ENCODE measurements at places on chromosomes 12 and 14.
A peak's percentile ranks its signal among the peaks of the same experiment; 100 is the strongest.

GRCh38 chr12:76486011-76486410 is 73.6 kb downstream of the OSBPL8 start:
- no peak for DNase-seq

GRCh38 chr12:117294189-117294603 is 67.2 kb downstream of the NOS1 start:
- DNase-seq: peak; percentile 98

GRCh38 chr14:98724734-98725133 is 547.3 kb downstream of the BCL11B start:
- DNase-seq: no peak

DNA sequence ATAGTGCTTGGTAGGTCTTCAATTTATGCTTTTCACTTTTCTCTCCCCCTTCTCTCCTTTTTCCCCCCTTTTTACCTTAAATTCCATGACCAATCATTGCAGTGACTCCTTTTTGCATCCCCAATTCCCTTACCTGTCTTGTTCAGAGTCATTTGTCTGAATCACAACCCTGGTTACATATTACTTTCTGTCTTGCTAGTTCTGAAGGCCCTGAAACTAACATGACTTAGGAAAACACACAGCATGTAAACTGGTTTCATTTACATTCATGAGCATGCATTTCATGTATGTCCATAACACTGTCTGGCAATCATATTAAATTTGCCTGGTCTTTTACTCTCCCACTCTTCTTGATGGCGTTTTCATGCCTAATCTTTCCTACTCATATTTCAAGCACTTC is 20.3 kb upstream of the FOXG1 start:
- no peak for DNase-seq

- no peak for DNase-seq
Observed at GRCh38 chr12:79881351-79881750, 53.5 kb downstream of the PPP1R12A start.

DNA sequence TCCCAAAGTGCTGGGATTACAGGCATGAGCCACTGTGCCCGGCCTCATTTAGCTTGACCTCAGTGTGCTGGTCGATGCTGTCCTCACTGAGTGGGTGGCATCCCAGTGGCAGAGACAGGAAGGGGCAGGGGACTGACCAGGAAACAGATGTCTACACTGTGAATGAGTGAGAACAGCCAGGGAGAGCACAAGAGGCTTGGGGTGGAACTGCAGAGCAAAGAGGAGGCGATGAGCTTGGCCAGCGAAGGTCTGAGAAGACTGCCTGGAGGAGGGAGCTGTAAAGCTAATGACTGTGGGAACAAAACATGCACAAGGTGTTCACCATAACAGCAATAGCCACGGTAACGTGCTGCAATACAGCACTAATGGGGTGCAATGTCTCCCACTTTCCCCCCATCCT is 57.2 kb upstream of the BEGAIN start:
- DNase-seq: no peak

DNA sequence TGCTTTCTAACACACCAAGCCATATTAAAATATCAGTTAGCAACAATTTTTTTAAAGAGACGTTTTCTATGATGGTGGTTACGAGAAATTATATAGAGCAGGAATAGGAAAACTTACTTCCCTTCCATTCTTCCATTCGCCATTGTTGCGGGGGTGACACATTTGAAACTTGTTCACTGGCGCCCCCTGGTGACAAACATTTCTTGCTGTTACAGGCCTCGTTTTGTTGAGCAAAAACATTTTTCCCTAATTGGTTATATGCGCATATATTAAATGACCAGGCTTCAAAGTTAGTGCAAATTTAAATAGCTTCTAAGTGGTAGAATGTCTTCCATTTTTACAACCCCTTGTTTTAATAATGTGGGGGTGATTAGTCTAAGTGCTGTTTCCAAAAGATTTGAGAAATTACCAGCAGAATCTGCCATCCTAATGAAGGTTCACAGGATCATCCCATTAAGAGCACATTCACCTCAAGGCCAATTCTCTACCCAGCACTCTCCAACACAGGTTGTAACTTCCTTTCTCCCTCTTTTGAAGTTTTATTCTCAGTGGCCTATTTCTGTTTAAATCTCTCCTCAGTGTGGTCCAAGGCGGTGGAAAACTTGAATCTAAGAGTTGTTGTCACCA is 1124.7 kb downstream of the FLRT2 start:
- peak; percentile 43 for DNase-seq
